ENCODE measurements at places on chromosomes 7 and 10.
A peak's percentile ranks its signal among the peaks of the same experiment; 100 is the strongest.

DNA sequence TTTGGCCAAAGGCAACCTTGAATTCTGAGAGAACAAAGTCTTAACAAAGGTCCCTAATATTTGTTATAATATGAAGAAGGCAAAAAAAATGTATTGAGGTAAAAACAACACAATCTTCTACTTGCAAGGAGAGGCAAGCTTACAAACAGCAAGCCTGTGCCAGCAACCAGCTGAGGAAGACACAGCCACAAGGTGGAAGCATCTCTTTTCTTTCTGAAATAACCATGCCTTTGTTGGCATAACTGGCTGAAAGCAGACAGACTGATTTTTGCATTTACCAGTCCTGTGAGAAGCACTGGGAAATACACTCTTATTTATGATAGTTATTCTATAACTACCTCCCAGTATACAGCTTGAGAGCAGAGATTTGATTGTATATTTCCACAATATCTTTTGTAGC, 292.0 kb downstream of the PHTF2 start:
- DNase-seq = no peak

DNA sequence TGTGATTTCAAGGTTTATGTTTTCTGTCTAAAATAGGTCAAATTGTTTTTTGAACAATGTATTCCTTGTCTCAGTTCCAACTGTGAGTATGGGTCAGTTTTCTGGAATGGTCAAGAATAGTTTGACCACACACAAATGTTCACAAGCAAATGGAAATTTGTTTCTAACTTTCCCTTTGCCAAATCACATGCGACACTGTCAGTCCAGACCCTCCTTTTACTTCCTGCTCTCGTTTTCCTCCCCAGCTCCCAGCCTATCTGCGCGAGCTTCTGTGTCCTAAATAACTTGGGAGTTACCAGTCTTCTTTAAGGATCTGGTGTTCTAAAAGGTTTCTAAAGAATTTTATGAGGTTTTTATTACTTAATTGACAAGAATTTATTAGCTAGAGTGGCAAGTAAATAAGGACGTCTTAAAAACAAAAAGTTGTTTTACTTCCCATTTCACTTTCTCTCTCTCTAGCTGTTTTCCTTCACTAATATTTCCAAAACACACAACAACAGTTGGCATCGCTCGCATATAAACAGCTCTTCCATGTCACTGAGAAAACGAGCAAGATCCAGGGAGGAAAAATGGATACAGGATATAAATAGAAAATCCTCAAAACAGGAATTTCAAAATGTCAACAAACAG, 266.1 kb upstream of the KLF6 start:
- no peak for DNase-seq

DNA sequence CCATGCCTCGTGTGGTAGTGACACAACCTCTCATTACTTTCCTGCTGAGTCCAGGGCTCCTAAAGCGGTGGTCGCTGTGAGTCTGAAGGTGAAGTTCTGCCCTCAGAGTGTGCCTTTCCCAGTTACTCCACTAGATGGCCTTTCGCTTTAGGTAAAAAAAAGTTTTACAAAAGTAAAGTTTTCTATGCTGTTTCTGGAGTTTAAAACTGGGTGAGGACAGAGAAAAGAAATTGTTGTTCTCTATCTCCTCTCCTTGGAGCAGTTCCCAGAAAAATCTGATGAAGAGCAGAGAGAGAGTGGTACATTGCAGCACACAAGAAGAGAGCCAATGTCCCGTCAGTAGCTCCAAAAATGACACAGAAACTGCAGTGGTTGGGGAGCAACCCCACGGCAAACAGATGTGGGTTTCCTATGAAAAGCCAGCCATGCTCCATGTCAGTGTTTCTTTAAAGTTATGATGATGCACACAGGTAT, 257.1 kb downstream of the GLI3 start:
- no peak for DNase-seq

DNA sequence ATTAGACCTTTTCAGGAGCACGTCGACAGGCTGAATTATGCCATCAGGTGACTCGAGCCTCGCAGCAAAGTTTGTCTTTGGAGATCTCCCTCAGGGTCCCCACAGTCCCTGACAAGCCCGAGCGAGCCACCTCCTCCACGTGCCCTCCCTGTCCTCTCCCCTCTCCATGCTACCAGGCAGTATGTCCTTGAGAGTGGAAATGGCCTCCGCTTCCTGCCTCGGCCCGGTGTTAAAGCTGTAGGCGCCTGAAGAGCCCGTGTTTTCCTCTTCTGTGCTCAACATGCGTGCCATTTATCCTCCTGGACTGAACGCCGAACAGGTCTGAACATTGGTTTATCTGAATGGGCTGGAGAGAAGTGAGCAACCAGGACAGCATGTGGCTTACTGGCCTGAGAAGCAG, 82.6 kb downstream of the GPR26 start:
- DNase-seq = no peak

GRCh38 chr7:81190997-81191768, 272.3 kb upstream of the SEMA3C start:
- no peak for DNase-seq

DNA sequence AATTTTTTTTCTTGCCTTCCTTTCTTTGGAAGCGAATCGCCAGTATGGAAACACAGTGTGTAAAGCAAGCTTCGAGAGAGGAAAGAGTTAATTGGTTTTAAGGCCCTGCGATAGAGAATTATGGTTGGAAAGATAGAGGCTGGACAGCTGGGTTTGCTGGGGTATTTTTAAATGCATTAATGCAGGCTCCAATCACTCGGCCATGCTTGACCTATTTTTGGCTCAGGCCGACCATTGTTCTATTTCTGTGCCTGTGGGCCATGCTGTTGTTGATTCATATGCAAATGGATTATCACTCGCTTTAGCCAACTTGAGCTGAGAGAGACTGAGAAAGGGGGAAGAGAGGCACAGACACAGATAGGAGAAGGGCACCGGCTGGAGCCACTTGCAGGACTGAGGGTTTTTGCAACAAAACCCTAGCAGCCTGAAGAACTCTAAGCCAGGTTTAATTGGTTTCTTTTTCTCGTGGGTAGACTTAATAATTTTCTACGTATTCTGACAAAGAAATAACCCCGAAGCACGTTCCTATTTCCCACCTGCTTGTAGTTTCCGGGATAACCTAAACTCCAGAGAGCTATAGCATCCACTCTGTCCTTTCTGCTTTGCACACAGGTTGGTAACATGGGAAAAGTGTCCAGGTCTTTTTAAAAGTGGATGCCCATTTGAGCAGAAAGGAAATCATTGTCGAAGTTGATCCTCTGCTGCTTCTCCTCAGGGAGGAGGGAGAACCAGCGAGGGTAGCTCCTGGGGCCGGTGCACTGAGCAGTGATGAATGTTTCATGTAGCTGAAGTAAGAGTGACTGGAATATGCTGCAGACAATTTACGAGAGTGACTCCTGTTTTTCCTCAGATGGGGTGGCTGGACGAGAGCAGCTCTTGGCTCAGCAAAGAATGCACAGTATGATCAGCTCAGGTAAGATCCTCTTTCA, at the start of gene HDAC9:
Gene HDAC9 (plus strand): TSS at position 338 of the 929 bp plus-strand sequence. CDS start 554 bp downstream, at position 892.
- DNase-seq = no peak

GRCh38 chr10:7441403-7442147, 30.7 kb upstream of the SFMBT2 start:
- no peak for DNase-seq

DNA sequence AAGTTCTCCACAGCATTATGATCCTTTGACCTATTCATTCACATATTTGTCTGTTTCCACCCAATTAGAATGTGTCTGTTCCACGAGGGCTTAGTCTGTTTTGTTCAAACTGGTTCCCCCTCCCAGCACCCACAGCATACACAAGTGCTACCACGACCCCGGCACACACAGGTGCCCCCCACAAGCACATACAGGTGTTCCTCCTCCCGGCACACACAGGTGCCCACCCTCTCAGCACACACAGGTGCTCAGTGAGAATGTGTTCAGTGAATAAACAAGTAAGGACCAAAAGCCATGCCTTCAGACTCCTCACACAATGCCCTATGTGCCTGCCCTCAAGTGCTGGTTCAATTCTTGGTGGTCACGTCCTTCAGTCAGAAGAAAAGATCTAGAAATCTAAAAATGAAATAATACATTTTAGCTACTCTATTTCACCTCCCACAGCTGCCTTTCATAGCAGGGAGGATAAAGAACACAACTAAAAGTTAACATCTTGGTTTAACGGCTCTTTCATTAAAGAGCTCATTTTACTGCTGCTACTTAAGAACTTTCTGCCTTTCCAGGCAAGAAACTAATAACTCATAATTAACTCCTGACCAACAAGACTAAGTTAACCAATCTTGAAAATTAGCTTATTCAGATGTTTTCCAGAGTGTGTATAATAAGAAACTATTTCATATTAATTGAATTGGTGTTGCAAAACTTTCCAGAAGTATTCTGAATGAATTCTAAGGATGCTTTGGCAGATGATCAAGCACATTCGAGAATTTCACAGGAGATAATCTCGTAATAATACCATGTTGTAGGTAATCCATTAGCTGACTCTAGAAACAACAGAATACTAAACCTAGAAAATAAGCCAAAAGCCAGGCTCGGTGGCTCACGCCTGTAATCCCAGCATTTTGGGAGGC, 2.3 kb downstream of the DNMBP start:
- DNase-seq = no peak

DNA sequence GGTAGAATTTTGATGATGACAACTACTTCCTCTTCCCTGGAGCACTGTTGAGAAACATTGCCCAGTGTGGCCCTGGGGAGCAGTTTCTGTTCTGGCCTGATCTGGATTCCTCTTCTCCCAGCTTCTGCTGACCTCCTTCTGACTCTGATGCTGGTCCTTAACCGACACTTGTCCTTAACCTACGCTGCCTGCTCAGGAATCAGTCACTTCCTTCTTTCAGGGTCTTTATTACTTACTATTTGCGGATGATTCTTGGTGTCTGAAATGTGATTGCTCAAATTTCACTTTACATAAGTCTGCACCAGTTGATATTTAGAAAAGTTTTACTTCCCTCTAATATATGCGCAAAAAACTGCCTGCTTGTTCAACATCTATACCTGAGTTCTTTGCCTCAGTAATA, 164.1 kb downstream of the PTEN start:
- DNase-seq = no peak

- DNase-seq = no peak
Observed at GRCh38 chr7:151410405-151411390, 860 bp upstream of the WDR86 start.

- DNase-seq = no peak
Observed at GRCh38 chr10:23190872-23191763, 994 bp upstream of the PTF1A start.

DNA sequence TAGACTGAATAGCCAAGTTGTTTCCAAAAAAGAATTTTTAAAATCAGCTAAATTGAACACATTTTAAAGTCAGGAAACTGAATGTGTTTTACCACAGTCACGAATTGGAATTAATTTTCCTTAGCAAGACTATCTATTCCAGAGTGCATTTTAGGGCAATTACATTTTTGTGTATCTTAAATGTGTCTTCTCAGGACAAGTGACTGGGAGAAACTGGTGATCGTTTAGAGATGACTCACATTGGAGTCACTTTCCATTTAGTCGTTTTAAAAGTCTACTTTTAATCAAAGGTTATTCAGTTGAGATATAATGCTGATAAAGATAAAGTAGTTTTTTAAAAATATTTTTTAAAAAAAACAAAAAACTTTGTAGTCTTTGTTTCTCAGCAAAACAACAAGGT, 191.7 kb upstream of the SLC26A5 start:
- no peak for DNase-seq

DNA sequence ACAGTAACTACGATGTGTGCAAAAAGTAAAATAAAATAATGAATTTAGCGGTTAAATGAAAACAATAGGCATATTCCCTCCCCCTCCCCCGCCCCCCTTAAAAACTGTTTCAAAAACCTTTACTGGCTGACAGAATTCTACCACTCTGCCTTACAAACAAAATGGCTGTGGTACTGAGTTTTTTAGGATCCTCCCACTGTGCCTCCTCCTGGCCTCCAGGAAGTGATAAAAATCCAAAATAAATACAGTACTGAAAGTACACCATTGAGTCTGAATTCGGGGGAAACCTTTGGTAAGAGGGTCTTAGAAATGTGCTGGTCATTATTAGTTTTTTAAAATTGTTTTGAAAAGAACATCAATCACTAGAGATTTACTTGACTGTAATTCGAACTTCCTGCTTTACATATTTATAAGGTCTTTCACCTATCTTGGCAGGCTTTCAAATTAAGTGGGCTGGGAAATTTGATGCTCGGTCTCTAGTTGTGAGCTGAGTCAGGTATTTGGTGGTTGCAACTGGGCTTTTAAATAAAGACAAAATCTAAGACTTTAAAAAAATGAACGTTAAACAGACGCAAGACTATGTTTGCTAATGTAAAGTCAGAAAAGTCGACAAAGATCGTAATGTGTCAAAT, 32.5 kb upstream of the EPC1 start:
- DNase-seq = no peak

GRCh38 chr10:9311702-9312499, 1257.4 kb downstream of the GATA3 start:
- no peak for DNase-seq

DNA sequence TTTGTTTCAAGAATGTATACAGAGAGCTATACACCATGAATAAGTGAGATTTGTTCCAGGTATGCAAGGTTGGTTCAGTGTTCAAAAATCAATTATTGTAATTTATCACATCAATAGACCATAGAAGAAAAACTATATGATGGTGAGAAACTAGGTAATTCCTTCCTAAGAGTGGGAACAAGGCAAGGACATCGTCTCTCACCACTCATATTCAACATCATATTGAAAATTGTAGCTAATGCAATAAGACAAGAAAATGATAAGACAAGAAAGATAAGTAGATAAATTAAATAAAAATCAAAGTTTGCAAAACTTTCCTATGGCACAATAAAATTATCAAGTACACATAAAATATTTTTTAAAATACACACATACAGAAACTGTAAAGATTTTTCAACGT, 385.3 kb upstream of the COBL start:
- no peak for DNase-seq

- DNase-seq = no peak
Observed at GRCh38 chr7:76310102-76310957, 7.9 kb downstream of the HSPB1 start.

DNA sequence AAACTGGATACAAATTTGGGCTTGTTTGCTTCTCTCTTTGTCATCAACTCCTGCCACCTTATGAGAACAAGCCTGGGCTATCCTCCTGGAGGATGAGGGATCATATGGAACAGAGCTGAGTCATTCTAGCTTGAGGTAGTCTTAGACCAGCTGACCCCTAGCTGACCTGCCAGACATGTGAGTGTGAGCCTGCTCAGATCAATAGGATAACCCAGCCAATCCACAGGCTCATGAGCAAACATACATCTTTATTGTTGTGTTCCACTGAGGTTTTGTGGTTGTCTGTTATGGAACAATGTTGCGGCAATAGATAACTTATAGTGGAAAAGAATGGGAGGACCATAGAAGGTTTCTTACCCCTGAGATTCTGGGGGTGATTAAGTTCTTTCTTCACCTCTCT, 54.5 kb upstream of the FAM180A start:
- DNase-seq = no peak

GRCh38 chr7:158394936-158395335, 192.7 kb downstream of the PTPRN2 start:
- peak; percentile 32 for DNase-seq

- DNase-seq = no peak
Observed at GRCh38 chr7:36604806-36605205, 119.5 kb downstream of the AOAH start.

DNA sequence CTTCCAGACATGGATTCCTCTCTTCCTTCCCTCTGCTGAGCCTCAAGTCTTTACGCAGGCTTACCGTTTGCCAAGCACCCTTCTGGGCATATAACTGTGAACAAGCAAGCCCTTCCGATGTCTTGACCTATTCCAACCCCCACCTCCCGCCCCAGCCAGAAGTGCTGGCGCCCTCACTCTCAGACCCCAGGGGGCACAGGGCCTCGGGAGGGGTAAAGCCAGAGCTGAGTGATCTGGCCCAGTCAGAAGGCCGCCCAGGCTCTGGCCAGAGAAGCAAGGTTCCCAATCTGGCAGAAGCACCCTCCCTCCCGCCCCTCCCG, 1.2 kb downstream of the PRRT4 start:
- DNase-seq = no peak
